ENCODE measurements at places on chromosomes 13 and 19.
A peak's percentile ranks its signal among the peaks of the same experiment; 100 is the strongest.

DNA sequence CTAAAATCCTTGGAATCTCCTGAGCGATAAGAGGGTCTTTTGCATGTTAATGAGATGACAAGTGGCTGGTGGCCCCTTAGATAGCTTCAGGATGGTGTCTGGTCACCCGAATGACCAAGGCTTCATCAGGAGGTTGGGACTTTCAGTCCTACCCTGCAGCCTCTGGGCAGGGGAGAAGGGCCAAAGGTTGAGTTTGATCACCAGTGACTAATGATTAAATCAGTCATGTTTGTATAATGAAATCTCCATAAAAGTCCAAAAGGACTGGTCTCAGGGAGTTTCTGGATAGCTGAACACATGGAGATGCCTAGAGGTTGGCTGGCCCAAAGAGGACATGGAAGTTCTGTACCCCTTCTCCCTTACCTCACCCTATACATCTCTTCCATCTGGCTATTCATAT is 316.2 kb downstream of the MTUS2 start:
- no peak for DNase-seq

DNA sequence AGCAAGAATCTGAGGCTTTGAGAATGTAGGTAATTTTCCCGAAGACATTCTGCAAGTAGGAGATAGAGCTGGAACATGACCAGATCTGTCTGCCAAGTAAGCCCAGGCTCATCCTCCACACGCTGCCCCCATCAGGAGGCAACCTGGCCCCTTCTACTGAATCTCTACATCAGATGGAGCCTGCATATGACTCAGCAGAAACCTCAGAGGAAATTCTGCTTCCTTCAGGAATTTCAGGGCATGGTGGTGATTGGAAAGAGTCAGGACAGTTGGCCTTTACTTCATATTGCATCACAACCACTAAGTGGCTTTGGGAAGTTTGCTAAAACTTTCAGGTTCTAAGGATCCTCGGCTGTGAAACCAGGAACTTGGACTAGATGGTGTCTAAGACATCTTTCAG is 85.2 kb downstream of the LRRC63 start:
- DNase-seq = no peak

- DNase-seq = no peak
Observed at GRCh38 chr13:37925878-37926473, 56.4 kb upstream of the TRPC4 start.

GRCh38 chr13:36550177-36550576 is 117.9 kb downstream of the CCNA1 start:
- DNase-seq = no peak

DNA sequence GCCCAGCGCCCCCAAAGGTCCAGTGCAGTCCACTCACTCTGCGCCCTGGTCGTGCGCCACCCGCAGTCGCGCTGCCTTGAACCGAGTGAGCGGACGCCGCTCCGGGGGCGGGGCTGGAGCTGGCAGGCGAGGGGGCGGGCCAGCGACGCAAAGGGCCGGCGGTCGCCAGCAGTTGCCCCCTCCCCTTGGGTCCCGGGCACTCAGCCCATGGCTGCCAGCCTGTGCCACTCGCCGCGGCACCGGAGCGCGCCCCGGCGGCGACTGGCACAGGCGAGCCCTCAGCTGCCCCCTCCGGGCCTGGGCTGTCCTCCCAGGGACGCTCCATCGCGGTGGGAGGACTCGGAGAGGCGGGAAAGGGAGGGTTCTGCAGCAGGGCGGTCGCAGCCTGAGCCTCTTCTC is at the start of gene S1PR5:
TSS of gene S1PR5 (minus strand) at position 87 of the 399 bp plus-strand sequence. CDS start 2,436 bp downstream, outside the sequence.
- peak; percentile 66 for DNase-seq

GRCh38 chr13:23766283-23766682 is 122.9 kb downstream of the MIPEP start:
- DNase-seq = no peak

- DNase-seq = no peak
Observed at GRCh38 chr13:113927661-113928581, 46.0 kb downstream of the C13orf46 start.

DNA sequence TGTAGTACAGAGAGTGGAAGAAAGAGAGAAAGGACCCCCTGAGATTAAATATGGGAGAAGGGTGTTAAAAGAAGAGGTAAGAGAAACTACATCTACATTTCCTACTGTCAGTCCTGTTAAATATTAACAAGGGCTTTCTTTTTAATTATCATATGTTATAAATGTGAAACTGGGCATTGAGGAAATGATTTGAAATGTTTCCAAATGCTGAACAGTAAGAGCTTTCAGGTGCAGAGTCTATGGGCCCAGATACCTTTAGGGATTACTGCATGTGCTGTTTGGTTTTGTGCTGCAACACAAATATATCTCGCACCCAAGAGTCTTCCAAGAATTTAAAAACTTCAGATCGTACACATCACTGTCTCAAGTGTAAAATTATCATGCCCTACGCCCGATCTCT is 176.3 kb downstream of the RBM26 start:
- DNase-seq = no peak

- DNase-seq = no peak
Observed at GRCh38 chr19:4066176-4066606, 508 bp downstream of the ZBTB7A start.

DNA sequence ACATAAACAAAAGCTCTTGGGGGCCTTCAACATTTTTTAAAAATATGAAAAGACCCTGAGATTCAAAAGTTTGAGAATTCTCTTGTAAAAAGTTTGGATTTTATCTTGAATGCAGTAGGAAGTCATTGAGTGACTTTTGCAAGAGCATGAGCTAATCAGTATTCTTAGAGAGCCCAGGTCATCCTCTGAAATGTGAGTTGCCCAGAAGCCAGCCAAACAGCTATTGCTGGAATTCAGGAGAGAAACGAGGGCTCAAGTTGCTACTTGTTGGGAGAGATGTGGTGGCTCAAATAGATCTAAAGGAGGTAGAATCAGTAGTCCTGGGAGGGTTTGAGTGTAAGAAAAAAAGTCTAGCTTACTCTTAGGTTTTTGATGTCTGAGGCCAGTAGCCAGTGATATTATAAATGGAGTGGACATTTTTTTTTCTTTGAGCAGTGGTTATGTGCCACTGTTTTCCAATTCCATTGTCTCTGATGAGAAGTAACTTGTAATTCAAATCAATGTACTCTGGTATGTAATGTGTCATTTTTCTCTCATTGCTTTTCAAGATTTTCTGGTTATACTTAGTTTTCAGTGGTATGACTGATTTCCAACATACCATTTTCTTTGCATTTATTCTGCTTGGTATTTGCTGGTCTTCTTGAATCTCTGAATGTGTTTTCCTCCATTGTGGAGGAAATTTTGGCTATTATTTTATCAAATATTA is 30.7 kb downstream of the LMO7 start:
- no peak for DNase-seq

DNA sequence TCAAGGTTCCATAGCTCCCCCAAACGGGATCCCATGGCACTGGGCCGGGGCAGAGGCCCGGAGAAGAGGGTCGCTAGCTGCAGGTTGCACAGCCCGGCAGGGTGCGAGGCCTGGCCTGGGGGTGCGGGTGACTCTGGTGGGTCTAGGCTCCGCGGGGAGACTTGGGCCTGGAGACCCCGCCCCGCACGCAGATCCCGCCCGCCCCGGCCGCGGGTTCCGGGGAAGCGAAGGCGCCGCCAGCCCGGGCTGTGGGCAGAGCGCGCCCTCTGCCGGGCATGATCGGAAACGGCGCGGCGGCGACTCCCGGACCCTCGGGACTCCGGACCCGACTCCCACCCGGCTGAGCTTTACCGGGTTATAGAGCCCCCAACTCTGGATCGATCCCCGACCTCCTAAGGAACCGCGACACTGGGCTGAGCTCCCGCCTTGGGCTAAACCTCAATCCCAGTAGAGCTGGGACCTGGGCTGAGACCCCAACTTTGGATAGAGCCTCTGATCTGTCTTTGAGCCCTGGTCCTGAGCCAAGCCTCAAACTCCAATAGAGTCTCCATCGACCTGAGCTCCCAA is 3.1 kb upstream of the TNFAIP8L1 start:
- DNase-seq = peak; percentile 76

- DNase-seq = no peak
Observed at GRCh38 chr13:39132286-39133230, 94.3 kb downstream of the NHLRC3 start.

- DNase-seq = no peak
Observed at GRCh38 chr19:17347361-17347760, 10.0 kb downstream of the GTPBP3 start.

- DNase-seq = no peak
Observed at GRCh38 chr19:33631609-33631973, 9.8 kb downstream of the CHST8 start.

DNA sequence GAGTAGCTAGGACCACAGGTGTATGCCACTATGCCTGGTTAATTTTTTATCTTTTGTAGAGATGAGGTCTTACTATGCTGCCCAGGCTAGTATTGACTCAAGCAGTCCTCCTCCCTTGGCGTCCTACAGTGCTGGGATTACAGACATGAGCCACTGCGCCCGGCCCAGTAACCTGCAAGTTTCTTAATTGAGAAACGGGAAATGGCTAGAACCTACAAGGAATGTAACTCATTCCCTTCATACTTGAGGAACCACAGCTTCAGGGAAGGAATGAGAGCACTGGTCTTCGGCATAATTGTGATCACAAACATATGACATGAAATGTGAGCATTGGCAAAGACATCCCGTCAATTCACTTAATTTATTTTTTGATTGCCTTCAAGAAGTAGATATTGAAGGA is 157.0 kb downstream of the KLF5 start:
- no peak for DNase-seq

DNA sequence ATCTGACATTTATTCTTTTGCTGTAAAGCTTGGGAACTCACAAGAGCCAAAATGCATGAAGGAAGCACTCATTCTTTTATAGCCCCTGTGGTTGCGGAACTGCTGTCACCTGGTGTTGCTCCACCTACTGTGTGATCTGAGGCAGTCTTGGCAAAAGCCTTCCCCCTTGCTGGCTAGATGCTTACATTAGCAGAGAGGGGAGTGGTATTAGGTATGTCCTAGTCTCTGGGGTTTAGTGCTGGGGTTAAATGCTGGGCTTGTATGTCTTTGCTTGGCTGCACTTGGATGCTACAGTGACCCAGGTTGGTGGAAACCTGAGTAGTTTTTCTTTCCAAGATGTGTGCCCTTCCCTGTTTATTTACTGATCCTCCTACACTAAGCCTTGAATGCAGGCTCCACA is 99.3 kb downstream of the WDFY2 start:
- no peak for DNase-seq

DNA sequence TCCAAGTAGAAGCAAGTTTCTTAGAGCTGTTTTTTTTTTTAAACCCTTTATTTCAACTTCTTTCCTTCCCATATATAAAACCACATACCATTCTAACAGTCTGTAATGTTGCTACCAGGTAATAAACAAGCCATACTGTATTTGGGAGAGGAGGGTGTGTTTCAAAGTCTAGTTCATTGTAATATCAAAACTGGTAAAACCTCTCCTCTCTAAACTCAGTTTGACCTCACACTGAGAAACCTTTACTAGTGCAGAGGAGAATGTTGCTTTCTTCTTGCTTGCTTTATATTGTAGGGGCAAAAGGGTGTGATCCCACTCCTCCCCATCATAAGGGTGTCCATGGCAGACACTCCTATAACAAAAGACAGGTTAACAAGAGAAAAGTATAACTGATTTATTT is 155.1 kb downstream of the GGACT start:
- DNase-seq = no peak

DNA sequence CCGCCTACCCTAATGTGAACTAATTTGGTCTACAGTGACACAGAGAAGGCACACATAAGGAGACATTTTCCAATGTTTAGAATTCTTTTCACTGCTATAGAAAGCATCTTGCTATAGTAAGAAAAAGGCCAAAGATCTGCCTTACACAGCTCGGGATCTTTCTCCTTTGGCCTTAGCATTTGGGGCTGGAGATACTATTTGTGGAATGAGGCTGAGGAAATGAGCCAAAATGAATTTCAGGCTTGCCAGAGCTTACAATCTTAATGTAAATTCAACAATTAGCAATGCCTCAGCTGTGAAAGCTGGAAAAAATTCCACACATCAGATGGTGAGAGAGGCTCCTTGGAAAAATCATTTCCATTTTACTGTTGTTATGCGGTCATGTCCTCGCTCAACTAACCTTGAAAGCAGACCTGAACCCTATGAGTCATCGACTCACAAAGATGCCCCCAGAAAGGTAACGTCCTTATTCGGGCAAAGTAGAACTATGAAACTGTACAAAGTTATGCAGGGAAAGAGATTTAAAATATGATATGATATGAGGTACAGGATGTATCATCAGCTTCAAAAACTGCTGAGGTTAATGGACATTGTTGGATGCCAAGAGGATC is 324.5 kb upstream of the NBEA start:
- DNase-seq = no peak

DNA sequence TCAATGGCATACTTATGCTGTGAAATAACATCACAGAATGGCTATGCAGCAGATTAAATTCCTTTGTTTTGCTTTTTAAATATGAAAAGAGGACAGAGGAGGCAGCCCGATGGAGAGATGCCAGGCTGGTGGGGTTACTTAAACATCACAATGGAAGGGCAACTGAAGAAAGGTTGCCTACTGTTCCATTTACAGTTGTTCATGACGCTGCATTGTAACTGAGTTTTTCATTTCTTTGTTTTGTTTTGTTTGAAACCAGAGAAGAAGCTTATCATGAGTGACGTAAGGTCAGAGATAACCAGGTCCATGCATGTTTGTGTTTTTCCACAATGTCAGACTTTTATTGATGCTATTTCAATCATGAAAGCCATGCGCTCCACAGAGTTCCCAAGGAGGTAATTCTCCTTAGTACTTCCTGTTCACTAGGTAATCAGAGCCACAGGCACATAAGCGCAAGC is 273.8 kb downstream of the LHFPL6 start:
- DNase-seq = no peak

GRCh38 chr13:109668433-109669233 is 117.8 kb downstream of the IRS2 start:
- DNase-seq = no peak

DNA sequence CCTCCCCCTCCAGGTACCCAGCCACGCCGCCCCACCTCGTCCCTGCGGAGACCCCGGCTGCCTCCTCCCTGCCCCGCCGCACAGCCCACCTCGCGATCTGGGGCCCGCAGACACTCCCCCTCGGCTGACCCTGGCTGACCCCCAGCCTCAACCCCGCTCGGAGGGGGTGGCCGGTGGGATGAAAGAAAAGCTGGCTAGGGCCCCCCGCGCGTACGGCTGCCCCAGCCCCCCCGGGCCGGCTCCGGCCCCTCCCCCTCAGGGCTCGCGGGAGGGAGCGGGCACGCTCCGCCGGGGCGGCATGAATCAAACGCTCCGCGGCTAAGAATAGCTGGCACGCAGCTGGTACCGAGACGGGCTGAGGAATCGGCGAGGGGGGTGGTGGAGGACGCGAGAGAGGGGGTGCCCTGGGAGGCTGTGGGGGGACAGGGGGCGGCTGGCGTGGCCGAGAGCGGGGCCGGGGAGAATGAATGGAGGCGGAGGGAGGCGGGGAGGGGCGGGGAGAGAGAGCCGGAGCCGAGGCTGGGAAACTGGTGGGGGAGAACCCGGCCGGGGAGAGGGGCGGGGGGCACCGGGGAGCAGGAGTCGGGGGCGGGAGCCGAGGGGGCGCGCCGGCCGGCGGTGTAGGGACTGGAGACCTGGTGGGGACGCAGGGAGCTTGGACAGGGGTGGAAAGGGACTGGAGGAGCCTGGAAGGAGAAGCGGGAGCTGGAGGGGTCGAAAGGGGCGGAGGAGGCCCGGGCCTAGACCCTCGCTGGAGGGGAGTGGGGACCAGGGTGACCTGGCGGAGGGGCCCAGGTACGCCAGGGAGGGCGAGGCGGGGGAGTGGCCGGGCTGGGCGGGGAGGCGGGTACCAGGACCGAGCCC is 1.1 kb downstream of the SHANK1 start:
- no peak for DNase-seq
